ENCODE measurements at places on chromosomes 6 and 20. TPM values are rescaled to one million over a fixed set of nuclear protein-coding genes. Genes with fewer than 3 reads are reported as not detected.

DNA sequence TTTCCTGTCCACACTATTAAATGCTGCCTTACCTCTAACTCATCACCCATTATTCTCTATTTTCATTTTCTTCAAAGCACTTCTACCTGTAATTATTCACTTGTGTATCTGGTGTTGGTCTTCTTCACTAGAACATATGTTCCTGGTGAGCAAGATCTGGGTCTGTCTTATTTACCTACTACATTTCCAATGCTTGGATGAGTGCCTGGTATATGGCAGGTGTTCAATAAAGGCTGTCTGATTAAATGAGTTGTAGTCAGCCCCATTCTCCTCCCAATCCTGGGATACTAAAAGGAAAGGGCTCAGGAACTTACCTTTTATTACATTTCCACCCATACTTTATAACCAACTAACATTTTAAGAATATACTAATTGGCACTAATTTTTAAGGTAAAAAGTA is 61.0 kb downstream of the CEP162 start:
- no peak for DNase-seq

AGPAT1 gene
- 49.0 TPM for total RNA-seq

MYO6 gene
- 7.1 TPM for total RNA-seq

GABRR1 gene
- total RNA-seq, result not detected

TRAPPC3L gene
- total RNA-seq, result not detected

GRCh38 chr20:18190338-18191233 is 52.9 kb downstream of the KAT14 start:
- no peak for DNase-seq

PRL gene
- total RNA-seq, result not detected

GRCh38 chr6:169176361-169176991 is 77.2 kb downstream of the THBS2 start:
- no peak for DNase-seq

GRCh38 chr6:108995296-108995695 is 99.3 kb downstream of the SESN1 start:
- DNase-seq, result no peak

ENPP5 gene
- not detected for total RNA-seq

SLC22A2 gene
- total RNA-seq, result not detected

HRH3 gene
- total RNA-seq, result not detected

DNA sequence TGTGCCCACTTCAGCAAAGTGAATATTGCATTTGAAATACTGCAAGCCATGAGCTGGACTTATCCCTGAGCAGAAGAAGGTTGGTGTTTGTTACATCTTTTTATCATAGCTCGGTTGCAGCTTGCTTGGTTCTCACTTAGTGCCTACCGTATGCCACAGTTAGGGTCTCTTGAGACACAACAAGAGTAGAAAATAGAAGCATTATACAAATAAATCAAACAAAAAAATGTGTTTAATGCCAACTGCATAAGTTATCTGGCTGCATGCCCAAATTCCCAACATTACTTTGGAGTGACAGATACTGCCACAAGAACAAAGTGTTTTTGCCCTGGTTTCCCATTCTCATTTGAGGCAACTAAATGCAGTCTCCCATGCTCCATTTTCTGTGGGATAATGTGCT is 53.9 kb upstream of the LAMP5 start:
- DNase-seq, result no peak
